NCI-H774 (cell line): ENCODE measurements at places on chromosomes 12 and 14.

DNA sequence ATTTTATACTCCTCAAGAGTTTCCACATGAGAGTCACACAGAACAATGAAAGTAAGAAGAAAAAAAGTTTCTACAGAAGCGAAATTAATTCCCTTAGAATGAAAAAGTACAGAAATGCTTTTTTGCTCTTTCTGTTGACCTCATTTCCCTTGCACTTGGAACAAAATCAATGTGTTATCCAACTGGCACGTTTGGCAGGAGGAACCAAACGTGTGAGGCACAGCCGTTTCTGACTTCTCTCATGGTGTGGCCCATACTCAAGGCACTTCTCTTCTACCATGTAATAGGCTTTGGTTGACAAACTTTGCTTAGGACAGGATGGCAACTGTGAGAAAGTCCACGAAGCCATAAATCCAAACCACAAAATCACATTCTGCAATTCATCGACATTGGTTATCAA, 297.0 kb downstream of the FUT8 start:
- DNase-seq = no peak

DNA sequence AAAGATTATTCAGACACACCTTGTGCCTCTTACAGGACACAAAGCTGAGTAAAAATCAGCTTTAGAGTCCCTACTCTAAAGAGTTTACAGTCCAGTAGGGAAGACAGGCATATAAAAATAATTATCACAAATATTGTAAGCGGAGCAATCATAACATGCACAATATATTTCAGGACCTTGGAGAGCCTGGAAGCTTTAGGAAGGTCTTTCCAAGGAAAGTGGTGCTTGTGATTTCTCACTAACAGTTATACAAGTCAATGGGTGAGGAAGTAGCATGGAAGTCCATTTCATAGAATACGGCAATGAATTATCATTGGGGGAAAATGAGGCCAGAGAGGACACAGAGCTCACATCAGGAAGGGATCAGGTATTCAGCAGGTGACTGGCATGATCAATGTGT, 268.3 kb downstream of the C12orf50 start:
- no peak for DNase-seq

DNA sequence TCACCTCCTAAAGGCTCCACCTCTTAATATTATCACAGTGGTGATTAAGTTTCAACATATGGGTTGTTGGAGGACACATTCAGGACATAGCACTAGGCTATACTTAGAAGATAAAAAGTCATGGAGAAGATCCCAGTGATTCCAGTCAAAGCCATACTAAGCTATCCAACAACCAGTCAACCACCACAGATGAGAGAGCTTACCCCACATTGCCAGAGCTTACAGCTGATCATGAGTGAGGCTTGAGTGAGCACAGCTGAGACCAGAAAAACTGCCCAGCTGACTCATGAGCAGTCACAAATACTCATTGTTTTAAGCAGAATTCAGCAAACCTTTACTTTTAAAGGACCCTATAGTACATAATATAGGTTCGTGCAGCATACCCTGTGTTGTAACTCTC, 85.1 kb downstream of the DRAM1 start:
- DNase-seq = no peak

- no peak for DNase-seq
Measured at GRCh38 chr12:65891219-65891618, 66.9 kb downstream of the HMGA2 start.

GRCh38 chr14:93276031-93276716, 56.7 kb downstream of the BTBD7 start:
- DNase-seq = no peak

DNA sequence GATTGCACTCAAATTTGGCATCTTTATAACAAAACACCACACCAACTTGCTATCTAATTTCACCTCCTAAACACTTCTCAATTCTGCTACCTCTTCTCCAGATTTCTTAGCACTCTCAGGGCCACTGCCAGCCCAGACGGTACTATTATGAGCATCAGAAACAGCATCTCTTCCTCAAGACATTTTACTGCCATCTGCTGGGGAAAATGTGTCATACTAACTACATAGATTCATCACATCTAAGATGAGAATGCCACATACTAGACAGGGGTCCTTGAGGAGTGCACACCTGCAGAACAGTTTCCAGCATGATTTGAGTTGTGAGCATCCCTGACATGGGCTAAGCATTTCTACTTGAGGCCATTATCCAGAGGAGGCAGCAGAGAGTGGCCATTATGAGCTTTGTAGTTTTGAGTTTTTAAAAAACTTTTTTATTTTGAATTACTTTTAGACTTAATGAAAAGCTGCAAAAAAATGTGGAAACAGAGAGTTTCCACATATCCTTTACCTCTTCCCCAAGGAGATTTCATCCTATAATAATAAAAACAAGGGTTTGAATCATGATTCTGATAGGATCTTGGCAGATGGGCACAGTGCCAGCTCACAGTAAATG, 15.1 kb upstream of the GRIP1 start:
- peak; percentile 61 for DNase-seq

GRCh38 chr12:113537751-113538087, 66.0 kb upstream of the LHX5 start:
- DNase-seq = no peak

GRCh38 chr12:121592320-121592719, 11.5 kb upstream of the KDM2B start:
- no peak for DNase-seq

DNA sequence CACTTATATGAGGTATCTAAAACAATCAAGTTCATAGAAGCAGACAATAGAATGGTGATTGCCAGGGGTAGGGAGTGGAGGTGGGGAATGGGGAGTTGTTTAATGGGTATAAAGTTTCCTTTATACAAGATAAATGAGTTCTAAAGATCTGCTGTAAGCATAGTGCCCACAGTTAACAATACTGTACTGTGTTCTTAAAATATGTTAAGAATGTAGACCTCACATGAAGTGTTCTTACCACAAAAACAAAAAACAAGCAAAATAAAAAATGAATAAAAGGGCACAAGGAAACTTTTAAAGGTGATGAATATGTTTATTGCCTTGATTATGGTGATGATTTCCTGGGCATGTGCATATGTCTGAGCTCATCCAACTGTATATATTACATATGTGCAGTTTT, 211.8 kb downstream of the MSRB3 start:
- DNase-seq = no peak

- DNase-seq = no peak
Measured at GRCh38 chr14:73502017-73502619, 11.4 kb downstream of the RIOX1 start.

GRCh38 chr12:94098466-94098865, 49.9 kb upstream of the PLXNC1 start:
- DNase-seq = no peak

- DNase-seq = no peak
Measured at GRCh38 chr12:4446335-4446734, 720 bp upstream of the FGF6 start.

- no peak for DNase-seq
Measured at GRCh38 chr12:92145481-92145730, 240 bp downstream of the BTG1 start.

DNA sequence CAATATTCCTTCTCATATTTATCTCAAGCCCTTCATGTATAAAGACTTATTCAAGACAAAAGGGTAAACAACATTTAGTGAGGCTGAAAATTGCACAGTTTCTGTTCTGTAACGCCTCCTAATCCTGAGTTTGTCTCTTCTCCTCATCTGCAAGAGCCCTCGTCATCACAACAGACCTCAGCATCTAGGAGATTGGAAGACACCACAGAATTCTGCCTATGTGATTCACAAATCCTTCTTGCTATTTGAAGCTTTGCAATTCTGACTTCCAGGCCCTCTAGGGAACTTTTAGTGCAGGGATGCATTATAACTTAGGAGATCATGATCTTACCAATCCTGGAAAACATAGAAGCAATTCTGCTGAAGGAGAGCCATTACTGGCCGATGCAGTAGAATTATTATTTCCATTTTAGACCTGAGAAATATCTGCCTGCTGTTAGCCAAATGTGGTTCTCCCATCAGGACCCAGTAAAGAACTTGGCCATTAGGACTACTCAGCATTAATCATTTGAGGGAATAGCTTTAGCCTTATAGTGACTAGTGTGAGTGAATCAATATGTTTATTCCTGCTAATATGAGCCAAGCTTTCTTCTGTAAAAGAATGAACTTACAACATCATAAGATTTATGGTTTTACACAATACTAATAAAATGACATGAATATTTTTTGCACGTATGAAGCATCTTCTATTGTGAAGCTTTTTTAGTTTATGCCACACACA, 119.5 kb downstream of the ANO4 start:
- no peak for DNase-seq

GRCh38 chr12:19572920-19573558, 133.7 kb downstream of the AEBP2 start:
- no peak for DNase-seq

DNA sequence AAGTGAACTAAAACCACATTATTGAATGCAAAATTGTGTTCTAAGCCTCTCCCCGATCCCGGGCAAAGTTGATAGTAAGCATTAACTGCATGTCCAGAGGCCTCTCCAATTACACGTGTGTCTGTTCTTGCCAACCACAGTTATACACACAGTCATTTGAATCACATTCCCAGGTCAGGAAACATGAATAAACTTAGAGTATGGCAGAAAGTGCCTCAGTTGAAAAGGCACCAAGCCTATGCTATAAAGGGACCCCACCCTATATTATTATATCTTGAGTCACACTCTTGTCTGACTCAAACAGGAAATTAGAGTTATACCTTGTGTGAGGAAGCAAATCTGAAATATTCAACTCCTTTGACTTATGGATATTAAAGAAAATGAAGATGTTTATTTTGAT, 128.3 kb upstream of the STXBP6 start:
- DNase-seq = no peak

DNA sequence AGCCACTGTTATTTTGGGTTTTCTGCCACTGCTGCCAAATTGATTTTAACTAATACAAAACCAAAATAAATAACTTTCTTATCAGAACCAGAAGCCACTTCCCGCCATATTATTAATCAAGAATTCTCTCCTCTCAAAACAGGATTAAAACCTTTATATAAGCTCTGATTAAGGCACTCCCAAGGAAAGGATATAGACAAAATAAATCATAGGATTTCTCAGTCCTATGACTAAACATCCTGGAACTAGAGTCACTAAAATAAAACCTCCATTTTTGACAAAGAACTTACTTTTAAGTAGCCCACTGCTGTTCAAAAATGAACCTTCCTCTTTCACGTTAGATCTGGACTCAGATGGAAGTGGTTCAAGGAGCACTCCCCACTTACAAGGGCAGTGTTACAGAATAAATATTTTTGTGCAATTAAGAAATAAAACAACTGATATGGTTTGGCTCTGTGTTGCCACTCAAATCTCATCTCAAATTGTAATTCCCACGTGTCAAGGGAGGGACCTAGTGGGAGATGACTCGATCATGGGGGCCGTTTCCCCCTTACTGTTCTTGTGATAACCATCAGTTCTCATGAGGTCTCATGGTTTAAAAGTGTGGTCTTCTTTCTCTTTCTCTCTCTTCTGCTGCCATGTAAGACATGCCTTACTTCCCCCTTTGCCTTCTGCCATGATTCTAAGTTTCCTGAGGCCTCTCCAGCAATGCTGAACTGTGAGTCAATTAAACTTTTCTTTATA, 26.4 kb downstream of the GXYLT1 start:
- DNase-seq = no peak

DNA sequence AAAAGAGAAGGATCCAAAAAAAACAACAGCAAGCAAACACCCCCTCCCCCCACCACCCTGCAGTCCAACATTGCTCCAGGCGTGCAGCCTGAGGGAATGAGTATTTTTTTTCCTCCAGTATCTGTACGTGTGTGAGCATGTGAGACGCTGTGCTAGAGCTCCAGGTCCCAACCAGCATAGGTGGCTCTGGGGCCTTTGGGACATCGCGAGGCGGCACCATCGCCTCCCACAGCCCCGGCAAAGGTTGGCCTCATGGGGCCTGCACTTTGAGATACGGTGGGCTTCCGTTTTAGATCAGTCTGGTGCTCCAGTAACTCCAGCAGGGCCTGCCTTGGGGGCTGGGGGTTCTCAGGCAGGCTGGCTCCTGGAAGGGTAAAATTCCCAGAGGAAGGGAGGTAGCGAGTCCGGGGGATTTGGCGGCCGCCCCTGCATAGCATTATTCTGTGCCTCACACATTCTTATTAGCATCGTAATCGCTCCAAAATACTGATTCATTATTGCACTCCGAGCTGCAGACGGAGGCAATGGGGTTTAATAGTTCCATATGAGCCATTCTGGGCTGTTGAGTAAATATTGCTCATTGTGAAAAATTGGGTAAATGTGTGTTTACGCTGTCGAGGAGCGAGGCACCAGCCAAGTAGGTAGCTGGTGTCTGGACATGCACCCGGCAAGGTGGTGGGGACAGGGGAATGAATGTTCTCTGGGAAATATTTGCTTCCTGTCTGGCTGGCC, 143.1 kb upstream of the MYL2 start:
- no peak for DNase-seq

GRCh38 chr14:105316968-105317510, 2.5 kb downstream of the PACS2 start:
- DNase-seq = no peak

DNA sequence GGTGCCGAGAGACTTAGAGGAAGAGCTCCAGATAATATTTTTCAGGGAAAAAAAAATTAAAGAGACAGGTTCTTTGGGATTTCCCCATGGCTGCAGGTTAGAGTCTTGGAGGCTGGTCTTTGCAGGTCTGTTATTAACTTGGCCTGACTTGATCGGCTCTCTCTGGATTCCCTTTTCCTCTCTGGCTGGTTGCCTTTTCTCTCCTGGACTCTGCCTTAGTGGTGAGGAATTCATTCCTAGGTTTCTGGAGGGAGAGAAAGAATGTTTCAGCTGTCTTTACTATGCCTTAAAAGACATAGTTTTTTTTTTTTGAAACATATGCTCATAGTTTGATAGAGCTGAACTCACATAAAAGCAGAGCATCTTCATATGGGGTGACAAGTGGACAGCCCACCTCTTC, 336.3 kb downstream of the BMP4 start:
- DNase-seq = no peak

DNA sequence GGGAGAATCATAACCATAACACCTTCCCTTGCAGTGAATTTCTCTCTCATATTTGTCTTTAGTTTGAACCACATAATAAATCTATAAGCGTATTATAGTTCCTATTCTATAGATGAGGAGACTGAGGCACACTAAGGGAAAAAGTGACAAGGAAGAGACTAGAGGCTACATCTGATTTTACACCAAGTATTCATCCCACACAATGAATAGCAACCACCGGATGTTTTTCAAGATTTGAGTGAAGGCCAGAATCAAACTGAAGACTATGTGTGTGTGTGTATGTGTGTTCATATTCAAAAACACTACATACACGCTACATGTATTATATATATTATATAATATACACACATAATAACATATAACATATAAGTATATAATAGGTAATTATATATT, 4.7 kb downstream of the ASB2 start:
- DNase-seq = no peak

DNA sequence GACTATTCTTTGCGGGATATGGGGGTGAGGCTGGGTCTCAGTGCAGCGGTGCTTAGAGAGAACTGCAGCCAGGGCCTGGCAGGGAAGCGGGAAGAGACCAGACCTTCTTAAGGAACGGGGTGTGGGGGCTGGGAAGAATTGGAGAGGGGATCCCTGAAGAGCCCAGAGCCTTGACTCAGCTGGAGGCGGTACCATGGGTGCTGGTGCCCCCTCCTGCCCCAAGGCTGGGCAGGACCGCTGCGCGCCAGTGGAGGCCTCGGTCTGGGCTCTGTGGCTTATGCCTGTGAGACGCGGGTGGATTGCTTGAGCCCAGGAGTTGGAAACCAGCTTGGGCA, 1.3 kb upstream of the RNU7-1 start:
- DNase-seq = no peak

- DNase-seq = no peak
Measured at GRCh38 chr12:108441549-108441948, 73.5 kb upstream of the FICD start.

GRCh38 chr12:501722-502447, 42.1 kb downstream of the B4GALNT3 start:
- DNase-seq = no peak

- DNase-seq = no peak
Measured at GRCh38 chr12:132710043-132710404, 618 bp upstream of the PGAM5 start.
